ENCODE measurements at places on chromosomes 11 and 22.

DNA sequence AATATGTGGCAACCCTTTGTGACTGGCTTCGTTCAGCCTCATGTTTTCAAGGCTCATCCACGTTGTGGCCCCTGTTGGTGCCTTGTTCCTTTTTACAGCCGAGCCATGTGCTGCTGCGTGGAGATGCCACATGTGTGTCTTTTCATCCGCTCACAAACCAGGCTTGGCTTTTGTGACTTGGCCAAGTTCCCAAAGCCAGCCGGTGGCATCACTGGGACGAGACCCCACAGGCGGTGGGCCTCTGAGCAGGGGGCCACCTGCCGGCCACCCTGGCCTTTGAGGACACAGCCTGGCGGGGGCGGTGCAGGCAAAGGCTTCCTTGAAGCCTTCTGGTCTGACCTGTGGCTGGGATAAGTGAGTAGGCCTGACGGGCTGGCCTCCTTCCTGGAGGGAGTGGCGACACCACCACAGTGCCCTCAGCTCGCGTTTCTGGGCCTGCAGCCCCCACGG lies 10.5 kb downstream of the GRK2 start:
- DNase-seq = no peak

GRCh38 chr22:19497245-19497644 lies 17.5 kb downstream of the CDC45 start:
- DNase-seq = no peak

DNA sequence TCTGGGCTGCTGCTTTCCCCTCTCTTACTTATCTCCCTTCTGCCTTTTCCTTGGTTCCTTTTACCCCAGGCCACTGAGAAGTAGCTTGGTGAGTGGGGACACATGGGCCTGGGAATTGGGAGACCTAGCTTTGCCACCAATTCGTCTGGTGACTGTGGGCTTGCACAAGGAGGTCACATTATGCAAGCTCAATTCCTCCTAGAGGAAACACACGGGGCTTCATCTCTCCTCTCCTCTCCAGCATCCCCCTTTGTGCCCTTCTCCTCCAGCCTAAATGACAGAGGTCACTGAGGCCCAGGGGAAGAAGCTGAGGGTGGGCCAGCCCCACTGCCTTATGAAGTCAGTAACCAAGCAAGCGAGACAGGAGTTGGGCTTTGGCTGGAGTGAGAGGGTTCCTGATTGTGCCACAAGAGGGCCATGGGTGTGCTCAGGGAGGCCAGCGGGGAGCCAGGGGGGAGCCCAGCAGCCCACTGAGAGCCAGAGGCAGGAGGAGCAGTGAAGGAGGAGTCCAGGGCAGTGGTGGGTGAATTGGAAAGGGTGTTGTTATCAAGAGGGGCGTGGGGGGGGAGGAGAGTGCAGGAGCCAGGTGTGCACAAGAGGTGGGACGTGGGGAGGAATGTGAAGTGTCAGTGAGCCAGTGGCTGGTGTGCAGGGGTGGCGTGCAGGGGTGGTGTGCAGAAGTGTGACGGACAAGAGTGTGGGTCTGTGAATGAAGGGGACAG lies 2.0 kb downstream of the CLCF1 start:
- no peak for DNase-seq

DNA sequence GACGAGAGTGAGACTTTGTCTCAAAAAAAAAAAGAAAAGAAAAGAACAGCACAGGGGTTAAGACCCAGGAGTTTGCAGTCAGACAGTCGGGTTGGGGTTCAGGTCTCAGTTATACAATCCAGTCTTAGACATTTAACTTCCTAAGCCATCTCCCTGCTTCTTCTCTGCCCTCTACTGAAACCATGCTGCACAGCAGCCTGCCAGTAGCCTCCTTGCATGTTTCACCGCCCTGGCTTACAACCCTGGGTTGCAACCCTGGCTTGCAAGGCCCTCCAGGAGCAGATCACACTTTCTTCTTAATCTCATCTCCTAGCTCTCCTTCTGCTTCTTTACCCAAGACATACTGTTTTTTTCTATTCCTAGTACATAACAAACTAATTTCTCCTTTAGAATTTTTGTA lies 5.9 kb upstream of the B3GAT3 start:
- no peak for DNase-seq

DNA sequence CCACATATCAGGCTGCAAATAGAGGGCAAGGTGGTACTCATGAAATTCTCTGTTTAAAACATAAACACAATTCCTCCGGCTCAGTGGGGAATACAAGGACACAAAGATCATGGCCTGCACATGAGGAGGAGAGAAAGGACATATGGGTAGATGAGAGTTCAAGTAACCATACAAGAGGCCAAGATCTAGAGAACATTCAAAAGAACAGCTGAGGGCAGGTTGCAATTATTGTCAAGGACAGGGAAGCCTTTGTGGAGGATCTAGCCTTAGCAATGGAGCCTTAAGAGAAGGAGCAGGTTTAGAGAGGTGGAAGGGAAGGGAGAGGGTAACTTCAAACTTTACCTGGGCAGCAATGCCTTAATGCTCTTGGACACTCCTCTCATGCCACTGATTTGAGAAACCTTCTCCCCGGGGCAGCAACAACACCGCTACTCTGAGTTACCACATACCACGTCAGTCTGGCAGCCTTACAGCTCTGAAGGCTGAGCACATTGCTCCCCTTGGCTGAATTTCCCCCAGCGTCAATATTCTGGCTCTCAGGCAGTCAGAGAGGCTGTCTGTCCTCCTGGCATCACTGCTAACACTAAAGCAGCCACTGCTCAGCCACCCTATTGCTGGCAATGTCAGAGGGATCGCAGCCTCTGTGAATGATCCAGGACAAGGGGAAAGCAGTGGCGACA lies 55.5 kb downstream of the CLPB start:
- no peak for DNase-seq

DNA sequence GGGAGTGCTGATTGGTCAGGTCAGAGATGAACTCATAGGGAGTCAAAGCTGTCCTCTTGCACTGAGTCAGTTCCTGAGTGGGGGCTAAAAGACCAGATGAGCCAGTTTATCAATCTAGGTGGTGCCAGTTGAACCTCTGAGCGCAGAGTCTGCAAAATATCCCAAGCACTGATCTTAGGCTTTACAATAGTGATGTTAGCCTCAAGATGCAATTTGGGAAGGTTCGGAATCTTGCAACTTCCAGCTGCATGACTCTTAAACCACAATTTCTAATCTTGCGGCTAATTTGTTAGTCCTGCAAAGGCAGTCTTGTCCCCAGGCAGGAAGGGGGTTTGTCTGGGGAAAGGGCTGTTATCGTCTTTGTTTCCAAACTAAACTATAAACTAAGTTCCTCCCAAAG lies 92.3 kb upstream of the PARVA start:
- peak; percentile 8 for DNase-seq

DNA sequence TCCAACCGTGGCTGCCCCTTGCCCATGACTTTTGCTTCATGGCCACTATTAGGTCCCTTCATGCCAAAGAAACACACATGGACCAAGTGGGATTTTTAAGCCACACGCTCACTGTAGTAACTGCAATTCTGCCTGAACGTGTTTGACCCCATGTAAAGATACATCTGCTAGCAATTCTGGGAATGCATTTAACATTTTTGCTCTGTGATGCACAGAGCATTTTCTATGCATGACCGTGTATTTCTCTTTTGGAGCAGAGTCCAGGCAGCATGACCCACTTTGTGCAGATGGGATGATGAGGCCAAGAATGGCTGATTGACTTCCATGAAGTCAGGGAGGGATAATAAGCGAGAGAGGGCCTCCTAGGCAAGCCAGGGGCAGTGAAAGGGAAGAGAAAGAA lies 108.5 kb downstream of the TP53I11 start:
- no peak for DNase-seq

DNA sequence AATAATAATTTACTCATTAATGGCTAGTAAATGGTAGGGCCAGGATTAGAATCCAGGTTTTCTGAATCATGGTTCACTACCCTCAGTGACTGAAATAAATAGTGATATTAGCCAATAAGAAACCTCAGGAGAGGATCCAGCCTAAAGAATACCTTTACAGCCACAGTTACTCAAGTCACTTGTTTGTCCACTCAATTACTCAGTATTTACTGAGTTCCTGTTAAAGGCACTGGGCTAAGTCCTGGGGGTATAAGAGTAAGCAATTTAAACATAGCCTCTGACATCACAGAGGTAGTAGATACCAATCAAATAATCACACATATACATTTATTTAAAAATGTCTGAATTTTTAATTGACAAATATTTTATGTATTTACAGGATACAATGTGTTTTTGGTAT lies 56.8 kb upstream of the GAB2 start:
- DNase-seq = no peak

GRCh38 chr22:44648821-44649565 lies 53.0 kb upstream of the PRR5 start:
- no peak for DNase-seq

- DNase-seq = no peak
Measured at GRCh38 chr11:64608046-64608445, 17.0 kb downstream of the SLC22A12 start.

- DNase-seq = no peak
Measured at GRCh38 chr11:70584498-70585235, 186.3 kb downstream of the CTTN start.

Measured in stimulated activated CD4-positive, alpha-beta T cell treated with anti-CD3 and anti-CD28 coated beads, Interleukin-2, amount 100 ng/mL, for 24 hours (primary cell).